Mesangial cell (primary cell): ENCODE measurements at places on chromosomes 4 and X. TPM values are rescaled to one million over a fixed set of nuclear protein-coding genes. Genes with fewer than 3 reads are reported as not detected.

The SRPX gene
- 12.4 and 30.1 TPM in 2 replicates for total RNA-seq

The TASL gene
- total RNA-seq = not detected in 2 replicates

The AFF2 gene
- 0.16 and 0.38 TPM in 2 replicates for total RNA-seq

The FAT1 gene
- total RNA-seq = 378 and 559 TPM in 2 replicates

The SH3BP2 gene
- total RNA-seq = 43.3 and 71.7 TPM in 2 replicates

The FREM3 gene
- total RNA-seq = not detected in 2 replicates
